NCI-H1694 (cell line): ENCODE measurements at places on chromosomes 6 and 20.
A peak's percentile ranks its signal among the peaks of the same experiment; 100 is the strongest.

- DNase-seq: no peak
Observed at GRCh38 chr20:62032609-62033368, 32.9 kb downstream of the TAF4 start.

DNA sequence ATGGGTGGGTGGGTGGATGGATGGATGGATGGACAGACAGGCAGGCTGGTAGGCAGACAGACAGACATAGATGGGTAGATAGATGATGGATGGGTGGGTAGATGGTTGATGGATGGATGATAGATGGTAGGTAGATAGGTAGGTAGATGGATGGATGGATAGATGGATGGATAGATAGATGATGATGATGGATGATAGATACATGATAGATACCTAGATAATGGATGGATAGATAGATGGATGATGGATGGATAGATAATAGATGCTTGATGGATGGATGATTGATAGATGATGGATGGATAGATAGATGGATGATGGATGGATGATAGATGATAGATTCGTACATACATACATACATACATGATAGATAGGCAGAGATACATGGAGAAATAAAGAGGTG lies 368.1 kb downstream of the CDH4 start:
- DNase-seq: no peak

GRCh38 chr6:90039911-90040310 lies 145.6 kb downstream of the GJA10 start:
- no peak for DNase-seq

DNA sequence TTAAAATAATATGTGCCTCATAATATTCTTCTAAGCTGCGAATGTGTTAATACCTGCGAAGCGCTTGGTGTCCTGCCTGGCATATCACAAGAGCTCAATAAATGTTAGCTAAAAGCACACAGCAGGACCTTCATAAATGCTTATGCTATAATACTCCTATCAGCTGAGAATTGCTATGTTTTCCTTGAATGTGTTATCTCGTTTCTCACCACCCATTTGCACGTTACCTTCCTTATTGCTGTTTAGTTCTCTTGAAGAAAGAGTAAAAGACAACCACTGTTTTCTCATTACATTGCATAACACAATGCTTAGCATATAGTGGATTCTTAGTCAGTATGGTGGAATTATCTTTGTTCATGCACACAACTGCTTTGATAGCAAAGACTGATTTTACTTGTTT lies 76.6 kb downstream of the EDN1 start:
- no peak for DNase-seq

- no peak for DNase-seq
Observed at GRCh38 chr6:122589115-122589514, 21.1 kb upstream of the PKIB start.

- no peak for DNase-seq
Observed at GRCh38 chr6:157823001-157823527, at the start of gene SNX9. Gene SNX9, plus strand, starts transcription at chr6:157823246. Its CDS starts 189 bp downstream, at chr6:157823435.

GRCh38 chr6:156598855-156599180 lies 178.4 kb upstream of the ARID1B start:
- DNase-seq: no peak

DNA sequence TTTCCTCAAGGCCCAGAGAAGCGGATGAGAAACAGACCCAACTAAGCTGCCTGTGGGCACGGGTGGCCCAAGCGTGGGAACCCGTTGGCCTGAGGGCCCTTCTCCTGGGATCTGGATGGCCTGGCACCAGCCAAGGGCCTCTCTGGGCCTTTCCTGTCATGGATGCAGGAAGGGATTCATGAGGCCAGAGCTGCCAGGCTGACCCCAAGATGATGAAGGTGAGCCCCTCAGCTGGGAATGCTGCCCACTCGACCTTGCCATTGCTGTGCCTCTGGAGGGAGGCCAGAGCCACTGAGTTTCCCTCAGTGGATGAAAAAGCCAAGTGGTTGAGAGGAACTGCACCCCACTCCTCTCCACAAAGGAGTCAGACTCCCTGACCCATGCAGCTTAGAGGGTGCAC lies 171.2 kb downstream of the VEGFA start:
- DNase-seq: no peak

DNA sequence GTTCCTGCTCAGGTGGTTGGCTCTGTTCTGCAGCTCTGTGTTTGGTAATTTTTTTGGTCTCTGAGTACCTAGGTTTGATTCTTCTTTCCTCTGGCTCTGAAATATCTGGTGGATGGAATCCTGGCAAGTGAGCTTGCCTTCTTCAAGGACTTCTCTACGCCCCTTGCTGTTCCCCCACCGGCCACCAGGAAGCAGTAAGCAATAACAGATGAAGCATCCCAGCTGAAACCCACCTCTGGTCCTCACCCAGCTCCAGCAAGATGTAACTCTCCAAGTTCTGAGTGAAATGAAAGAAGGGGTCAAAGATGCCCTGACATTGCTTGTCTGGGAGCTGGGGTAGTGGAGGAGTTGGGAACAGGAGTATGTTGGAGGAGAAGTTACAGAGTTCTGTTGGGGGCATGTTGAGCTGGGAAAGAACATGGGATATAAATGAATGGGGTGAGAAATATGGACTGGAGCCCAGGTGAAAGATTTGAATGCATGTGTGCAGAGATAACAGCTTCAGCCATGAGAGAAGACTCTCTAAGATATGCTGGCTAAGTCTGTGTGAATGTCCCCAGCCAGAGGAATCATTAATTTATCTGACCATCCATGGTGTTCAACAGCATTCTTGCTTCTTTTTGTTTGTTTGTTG lies 51.3 kb upstream of the GLP1R start:
- DNase-seq: peak; percentile 5

DNA sequence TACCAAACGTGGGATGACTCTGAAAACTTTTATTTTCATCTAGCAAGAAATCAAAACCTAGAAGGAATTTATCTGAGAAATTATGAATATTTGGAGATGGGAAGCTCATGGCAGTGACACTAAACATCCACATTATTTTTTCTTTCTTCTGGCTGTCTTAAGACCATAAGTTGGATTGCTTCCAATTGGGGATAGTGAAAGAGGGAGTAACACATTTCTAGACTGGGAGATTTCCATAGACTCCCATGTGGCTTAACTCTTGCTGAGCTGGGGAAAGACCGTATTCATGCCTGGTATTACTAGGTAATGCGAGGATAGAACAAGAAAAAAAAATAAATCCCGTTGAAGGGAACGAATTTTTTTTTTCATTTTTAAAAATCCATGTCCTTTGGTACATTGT lies 120.0 kb downstream of the UTRN start:
- no peak for DNase-seq

- no peak for DNase-seq
Observed at GRCh38 chr6:38824243-38824894, 109.3 kb downstream of the DNAH8 start.

DNA sequence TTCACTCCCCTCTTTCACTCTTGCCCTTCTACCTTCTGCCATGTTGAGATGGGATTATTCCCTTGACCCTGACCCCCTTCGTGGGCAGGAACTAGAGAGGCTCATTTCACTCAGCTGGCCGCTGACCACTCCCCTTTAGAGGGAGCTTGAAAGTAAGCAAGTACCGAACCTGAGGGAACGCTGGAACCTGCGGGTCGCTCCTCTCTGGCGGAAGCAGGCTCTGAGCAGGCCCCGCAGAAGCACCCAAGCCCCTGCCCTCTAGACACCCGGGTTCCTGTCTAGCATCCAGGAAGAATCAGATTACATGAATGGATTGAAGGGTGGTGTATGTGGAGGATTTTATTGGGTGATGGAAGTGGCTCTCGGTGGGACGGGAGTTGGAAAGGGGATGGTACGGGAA lies 11.9 kb upstream of the MYCT1 start:
- no peak for DNase-seq

GRCh38 chr20:62874964-62875344 lies 13.3 kb upstream of the TCFL5 start:
- DNase-seq: no peak

GRCh38 chr6:149855040-149855654 lies 9.0 kb downstream of the LRP11 start:
- DNase-seq: no peak

DNA sequence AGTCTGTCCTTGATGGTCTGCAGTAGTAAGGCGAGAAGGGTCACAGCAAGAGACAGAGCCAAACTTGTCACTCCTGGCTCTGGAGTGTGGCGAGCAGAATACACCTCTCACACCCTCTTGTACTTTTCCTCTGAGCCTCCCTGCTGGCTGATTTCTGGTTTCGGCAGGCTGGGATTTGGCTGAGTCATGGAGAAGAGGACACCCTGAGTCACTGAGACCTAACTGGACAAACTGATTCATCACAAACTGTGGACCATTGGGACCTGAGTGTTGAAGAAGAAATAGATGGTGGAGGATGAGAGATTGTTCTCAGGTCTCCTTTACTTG lies 101.7 kb downstream of the F13A1 start:
- no peak for DNase-seq

DNA sequence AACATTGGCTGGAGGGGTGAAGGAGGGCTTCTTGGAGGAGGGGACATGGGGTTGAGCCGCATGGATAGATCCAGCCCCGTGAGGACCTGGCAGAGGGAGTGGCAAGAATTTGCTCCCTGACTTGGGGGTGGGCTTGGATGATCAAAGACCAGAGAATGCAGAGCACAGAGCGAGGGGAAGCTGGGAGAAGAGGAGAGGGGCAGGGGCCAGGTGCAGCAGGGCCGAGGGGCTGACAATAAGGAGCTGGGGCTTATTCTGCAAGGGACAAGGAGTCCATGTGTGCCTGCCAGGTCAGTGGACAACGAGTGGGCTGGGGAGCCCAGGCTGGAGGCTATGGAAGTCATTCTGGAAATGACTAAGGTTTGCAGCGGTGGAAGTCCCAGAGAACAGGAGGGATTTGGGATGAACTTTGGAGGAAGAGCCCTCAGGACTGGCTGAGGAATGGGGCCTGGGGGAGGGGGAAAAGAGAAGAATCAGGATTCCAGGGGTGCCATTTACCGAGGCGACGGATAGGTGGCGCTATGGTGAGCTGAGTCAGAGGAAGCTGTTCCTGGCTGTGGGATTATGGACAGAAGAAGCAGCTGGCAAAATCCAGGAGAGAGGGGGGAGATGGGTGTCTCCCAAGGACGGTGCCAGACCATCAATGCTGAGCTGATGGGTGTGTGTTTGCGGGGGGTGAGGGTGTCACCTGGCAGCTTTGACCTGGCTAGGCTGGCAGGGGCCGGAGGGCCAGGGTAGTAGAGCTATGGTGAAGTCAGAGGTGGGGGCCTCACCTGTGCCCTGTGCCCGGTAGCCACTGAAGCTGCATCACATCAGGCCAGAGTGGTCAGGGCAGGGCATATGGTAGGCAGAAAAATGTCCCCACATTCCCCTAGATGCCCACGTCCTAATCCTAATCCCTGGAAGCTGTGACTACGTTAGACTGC lies 7.8 kb downstream of the KCNG1 start:
- peak; percentile 69 for DNase-seq

DNA sequence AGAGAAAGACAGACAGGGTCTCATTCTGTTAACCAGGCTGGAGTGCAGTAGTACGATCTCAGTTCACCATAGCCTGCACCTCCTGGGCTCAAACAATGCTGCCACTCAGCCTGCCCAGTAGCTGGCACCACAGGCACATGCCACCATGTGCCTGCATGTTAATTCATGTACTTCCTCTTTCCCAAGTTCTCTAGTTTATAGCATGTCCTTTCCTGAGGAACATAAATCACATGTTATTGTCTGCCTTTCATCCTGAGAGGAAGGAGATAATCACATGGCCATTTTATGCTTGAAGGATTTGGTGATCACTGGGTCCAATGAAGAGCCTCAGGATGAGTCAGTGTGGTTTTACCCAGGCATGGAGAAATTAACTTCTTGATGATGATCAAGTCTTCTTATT lies 47.9 kb downstream of the COL11A2 start:
- DNase-seq: no peak

DNA sequence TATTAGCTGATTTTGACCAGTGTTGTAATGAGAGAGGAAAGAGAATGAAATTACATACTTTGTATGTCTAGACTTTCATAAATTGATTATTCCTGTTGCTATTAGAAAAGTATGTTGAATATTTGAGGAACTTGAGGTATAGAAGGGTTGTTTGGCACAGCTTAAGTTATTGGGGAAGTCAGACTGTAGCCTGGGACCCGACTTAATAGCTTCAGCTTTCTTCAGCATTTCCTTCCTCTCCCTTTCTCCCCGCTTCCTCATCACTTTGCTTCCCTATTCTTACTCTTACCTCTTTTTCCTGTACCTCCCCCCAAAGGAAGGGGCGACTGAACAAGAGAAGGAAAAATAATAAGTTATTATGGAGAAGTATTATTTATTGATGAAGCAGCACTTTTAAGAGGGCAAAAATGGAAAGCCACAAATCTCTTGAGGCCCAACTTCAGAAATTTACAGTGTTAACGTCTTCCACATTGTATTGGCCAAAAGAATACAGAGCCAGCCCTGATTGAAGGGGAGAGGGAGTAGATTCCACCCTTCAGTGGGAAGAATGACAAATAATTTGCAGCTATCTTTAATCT lies 7.4 kb downstream of the SENP6 start:
- DNase-seq: no peak

DNA sequence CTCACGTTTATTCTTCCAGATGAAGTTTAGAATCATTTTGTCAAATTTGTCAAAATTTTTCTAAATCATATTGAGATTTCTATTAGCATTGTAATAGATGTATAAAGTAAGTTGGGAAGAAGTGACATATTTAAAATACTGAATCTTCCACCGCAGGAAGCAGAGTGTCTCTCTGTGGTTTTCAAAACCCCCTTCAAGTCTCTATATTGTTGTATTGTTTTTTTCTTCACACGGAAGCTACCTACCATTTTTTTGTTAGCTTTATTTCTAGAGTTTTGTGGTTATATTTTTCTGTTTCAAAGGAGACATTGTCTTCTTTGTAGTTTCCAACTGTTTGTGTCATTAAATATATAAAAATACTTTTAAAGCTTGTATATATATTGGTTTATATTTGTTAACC lies 188.6 kb downstream of the ZDHHC14 start:
- DNase-seq: no peak

DNA sequence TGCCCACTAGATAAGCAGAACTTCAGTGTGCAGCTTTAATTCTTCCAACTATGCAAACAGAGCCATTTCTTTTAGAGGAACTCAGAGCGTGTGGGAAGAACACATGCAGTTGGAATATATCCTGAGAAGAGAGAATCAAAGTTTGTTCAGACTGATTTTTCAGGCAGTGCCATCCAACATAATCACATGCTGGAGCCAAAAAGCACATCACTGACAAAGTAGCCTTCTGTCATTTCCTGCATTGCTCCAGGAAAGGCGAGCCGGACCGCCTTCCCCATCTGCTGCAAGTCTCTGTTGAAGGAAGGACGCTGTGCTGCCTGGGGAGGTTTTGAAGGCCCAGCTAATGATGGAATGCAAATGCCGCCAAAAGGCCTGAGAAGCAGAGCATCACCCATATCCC lies 98.4 kb downstream of the DOK5 start:
- DNase-seq: peak; percentile 49

DNA sequence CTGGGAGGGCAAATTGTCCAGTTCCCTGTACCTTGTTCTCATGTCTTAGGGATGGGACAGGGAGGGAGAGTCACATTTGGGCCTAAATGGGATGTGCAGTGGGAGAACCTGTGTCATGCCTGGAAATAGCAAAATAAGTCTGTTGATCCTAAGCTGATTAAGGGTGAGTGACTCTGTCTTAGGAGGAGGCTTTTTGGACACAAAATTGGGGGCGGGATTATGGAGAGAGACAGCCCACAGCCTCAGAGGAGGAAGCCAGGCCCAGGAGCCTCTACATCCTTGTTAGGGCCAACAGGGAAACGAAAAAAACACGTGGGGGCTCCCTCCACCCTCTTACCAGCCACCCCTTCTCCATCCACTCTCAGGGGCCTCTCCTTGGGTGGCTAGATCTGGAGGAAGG lies 2.2 kb downstream of the KCNB1 start:
- DNase-seq: no peak
